ENCODE measurements at places on chromosomes 1 and 21.
A peak's percentile ranks its signal among the peaks of the same experiment; 100 is the strongest.

DNA sequence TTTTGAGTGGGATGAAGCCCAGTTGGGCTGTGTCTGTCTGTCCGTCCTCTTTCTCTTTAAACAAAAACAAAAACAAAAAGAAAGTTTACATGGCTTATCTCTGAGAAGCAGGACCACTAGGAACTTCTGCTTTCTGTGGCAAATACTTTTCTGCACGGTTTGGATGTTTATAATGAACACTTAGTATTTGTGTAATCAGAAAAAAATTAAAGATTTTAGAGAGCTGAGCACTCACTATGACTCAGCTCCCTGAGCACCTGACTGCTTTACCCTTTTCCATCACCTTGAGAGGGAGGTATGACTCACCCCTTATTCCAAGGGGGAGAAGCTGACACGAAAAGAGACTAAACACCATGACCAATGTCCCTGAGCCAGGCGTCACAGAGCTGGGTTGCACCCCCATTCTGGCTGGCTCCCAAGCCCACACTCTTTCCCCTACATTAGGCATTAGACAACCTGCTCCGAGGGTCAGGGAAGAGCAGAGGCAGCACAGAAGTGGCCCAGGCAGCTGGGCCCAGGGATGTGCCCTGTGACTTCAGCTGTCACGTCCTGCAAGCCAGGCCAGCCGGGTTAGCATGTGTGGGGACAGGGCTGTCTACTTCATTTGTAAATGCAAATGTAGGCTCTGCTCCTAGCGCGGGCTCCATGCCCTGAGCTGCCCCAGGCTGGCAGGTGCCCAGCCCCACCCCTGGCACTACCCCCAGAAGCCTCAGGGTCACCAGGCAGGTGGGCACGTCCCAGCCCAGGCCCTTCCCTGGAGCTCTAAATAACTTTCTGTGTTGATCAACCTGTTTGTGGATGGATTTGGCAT is 30.4 kb downstream of the RAP1GAP start:
- no peak for DNase-seq

GRCh38 chr1:222171005-222171404 is 376.9 kb downstream of the HHIPL2 start:
- no peak for DNase-seq

DNA sequence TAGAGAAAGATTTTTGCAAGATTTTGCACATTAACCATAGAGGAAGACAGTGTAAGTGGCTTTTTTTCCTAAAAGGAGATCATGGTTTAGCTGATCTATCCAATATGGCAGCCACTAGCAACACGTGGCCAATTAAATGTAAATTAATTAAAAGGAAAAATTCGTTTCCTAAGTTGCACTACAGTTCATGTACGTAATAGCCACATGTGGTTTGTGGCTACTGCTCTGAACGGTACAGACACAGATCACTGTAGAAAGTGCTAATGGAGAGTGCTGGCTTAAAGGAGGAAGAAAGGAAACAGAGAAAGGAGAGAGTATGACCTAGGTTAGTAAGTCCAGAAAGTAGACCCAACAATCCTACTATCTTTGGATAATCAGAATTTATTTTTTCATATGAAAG is 170.8 kb downstream of the SIPA1L2 start:
- DNase-seq = no peak

DNA sequence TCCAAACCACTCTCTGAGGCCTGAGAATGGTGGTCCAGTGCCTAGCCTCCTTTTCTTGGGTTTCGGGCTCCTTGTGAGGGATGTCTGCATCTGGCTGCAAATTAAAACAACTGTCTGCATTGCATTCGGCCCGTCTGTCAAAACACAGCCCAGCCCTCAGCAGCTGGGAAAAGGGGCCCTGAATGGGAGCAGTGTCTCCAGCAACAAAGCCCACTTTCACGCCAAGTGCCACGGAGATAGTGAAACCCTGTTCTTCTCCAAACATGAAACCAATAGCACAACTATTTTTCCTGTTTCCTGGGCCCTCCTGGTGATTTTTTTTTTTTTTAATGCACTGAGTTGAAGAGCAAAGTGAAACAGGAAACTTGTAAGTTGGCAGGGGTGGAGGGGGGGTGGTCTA is 138.4 kb downstream of the PLXNA2 start:
- DNase-seq = no peak

DNA sequence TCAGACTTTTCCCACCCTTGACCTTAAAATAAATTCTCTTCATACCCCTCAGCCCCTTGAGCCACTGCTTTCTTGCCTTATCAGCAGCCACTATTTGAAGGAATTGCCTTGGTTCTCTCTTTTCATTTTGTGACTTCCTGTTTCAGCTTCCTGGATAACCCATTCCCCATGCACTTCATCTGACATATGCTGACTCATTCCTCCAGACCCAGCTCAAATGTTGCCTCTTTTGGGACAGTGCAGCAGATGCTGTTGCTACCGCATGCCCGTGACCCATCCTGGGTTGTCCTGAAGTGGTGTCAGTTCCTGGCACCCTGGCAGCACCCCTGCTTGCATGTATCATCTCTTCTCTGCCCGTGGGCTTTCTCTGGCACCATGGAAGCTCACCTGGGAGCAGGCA is 496.1 kb downstream of the PTPRU start:
- no peak for DNase-seq

DNA sequence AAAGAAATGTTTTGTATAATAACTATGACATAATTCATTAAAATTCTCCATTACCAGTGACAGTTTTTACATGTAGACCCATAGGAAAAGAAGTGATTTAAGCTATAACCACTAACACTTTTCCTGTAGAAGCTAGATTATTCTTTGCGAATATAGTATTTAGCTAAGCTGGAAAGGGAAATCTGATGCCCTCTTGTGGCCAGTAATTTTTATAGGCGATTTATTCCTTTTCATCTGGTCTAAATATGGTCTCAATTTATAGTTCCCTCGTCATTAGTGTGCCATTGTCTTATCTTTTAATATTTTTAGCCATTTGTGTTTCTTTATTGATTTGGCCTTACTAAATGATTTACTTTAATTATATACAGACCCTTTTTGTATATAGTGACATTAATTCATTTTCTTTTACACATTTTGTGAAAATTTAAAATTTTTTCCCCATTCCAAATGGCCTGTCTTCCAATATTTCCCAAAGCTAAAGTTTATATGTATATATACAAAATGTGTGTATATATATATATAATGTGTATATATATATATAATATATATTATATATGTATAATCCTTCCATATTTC is 26.7 kb downstream of the BTG3 start:
- DNase-seq = peak; percentile 32

- DNase-seq = no peak
Observed at GRCh38 chr1:189769448-189769847, 708.2 kb downstream of the BRINP3 start.

- DNase-seq = no peak
Observed at GRCh38 chr1:82462366-82462765, 661.6 kb downstream of the ADGRL2 start.

- no peak for DNase-seq
Observed at GRCh38 chr1:185663332-185663731, 70.9 kb upstream of the HMCN1 start.

GRCh38 chr1:229625071-229625914 is 629 bp downstream of the TAF5L start:
- no peak for DNase-seq

DNA sequence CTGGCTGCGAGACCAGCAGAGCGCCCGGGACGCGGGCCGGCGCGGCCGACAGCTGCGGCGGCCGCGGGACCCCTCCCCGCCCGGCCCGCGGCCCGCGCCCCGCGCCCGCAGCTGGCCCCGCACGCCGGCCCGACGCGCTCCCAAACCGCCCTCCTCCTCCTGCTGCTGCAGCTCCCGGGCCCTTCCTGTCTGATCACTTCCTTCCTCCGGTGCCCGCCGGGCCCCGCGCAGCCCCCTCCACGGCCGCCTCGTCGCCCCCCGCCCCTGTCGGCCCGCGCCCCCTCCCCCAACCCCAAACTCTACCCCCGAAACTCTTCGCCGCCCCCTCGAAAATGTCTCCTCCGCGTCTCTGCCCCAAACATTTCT is 594 bp downstream of the LUZP1 start:
- DNase-seq = no peak

DNA sequence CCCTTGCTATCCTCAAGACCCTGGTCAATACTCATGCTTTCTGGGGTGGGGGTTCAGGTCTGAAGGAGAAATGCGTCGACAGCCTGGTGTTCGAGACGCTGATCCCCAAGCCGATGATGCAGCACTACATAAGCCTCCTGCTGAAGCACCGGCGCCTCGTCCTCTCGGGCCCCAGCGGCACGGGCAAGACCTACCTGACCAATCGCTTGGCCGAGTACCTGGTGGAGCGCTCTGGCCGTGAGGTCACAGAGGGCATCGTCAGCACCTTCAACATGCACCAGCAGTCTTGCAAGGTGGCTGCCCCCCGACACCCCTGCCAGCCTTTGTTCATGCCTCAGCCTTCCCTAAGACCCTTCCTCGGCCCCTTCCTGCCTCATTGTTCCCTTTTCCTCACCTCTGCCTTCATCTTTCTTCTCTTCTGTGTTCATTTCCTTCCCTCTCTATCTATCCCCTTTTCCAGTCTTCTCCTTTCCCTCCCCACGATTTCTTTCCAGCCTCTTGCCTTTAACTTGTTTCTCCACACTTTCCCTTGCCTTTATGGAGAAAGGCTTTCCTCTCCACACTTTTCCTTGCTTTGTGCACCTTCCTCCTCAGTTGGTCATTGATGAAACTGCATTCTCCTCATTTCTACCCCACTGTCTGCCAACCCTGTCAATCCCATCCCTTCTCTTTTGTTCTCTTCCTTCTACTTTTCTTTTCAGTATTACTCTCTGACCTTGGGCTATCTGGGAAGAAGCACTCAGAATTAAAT is 18.3 kb upstream of the IPO9 start:
- no peak for DNase-seq

GRCh38 chr1:159067699-159068621 is 8.6 kb downstream of the AIM2 start:
- DNase-seq = no peak

DNA sequence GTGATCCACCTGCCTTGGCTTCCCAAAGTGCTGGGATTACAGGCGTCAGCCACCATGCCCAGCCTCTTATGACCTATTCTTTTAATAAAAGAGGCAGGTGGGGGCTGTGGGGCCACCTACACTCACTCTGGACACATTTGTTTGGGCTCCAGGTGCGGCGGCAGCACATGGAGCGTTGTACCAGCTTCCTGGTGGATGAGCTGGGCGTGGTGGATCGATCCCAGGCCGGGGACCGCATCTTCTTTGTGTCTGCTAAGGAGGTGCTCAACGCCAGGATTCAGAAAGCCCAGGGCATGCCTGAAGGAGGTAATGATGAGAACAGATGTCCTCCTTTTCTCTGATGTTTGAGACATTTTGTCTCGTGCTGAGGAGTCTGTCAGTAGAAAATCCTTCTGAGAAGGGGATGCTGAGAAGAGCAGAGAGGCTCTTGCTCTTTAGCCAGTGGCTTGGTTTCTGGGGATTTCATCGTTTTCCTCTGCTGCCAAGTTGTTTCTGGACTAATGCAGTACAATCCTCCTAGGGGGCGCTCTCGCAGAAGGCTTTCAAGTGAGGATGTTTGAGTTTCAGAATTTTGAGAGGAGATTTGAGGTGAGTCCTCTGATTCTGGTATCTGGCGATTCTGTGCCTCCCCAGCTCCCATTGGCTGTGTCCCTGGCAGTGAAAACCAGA is 17.9 kb upstream of the MIIP start:
- DNase-seq = no peak

DNA sequence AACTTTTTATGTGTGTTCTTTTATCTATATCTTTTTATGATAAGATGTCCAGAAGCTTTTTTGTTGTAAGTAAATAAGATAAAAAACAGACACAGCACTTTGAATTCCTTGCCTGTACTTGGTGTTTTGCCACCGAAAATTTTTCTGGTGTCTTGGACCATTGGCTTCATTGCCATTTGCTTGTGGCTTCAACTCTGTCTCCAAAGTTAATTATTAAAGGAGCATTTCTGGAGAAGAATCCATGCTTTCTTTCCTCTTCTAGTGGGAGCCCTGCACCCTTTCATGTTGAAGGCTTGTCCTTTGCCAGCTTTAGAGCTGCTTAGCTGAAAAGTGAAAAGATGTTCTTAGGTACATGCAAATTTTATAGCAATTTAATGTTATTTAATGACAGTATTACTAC is 112.2 kb downstream of the DYRK1A start:
- DNase-seq = no peak

DNA sequence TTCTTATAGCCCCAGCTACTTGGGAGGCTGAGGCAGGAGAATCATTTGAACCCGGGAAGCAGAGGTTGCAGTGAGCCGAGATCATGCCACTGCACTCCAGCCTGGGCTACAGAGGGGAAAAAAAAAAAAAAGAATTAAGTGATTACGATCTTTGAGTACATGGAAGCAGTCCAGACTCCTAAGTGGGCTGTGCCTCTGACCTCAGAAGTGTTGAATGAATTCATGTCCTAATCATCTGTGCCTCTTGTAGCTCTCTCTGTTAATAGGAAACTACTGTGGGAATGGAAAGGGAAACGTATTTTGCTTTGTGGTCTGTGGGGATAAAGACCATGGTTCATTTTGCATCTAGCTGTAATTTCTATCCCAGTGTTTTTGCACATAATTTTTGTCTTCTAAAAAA is 8.4 kb upstream of the IVNS1ABP start:
- no peak for DNase-seq

GRCh38 chr1:45730075-45730779 is 20.2 kb downstream of the IPP start:
- no peak for DNase-seq

GRCh38 chr1:154749078-154749760 is 120.9 kb downstream of the KCNN3 start:
- no peak for DNase-seq

GRCh38 chr21:39313571-39314142 is at the start of gene BRWD1:
Gene BRWD1 (minus strand): TSS chr21:39313632. CDS start chr21:39313491, 141 bp downstream.
- peak; percentile 77 for DNase-seq

- no peak for DNase-seq
Observed at GRCh38 chr1:238690415-238690814, 696.0 kb upstream of the CHRM3 start.

DNA sequence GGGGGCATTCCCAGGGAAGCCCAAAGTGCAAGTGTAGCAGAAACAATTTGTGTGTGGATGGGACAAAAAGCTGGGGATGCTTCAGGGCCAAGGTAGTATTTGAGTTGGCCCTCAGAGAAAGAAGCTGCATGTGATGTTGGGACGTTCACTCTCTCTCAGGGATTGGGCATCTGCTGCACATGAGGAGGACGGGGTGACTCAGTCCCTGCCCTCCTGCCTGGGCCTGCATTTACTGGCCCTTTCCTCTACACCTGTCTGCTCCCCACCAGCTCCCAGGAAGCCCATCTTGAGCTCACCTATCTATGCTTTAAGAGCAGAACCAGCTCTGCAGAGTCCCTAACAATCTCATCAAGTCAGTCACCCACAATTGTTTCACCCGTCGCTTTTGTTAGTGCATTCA is 23.5 kb upstream of the MPZL1 start:
- no peak for DNase-seq

- no peak for DNase-seq
Observed at GRCh38 chr1:17653728-17654351, 101.3 kb upstream of the ACTL8 start.

GRCh38 chr1:233057836-233058235 is 107.4 kb downstream of the NTPCR start:
- no peak for DNase-seq

GRCh38 chr1:15568387-15569073 is 16.3 kb downstream of the AGMAT start:
- DNase-seq = no peak

Data from right renal cortex interstitium (tissue), 3 donors.